ENCODE measurements at places on chromosomes 1 and 21. TPM values are rescaled to one million over a fixed set of nuclear protein-coding genes. Genes with fewer than 3 reads are reported as not detected.

DNA sequence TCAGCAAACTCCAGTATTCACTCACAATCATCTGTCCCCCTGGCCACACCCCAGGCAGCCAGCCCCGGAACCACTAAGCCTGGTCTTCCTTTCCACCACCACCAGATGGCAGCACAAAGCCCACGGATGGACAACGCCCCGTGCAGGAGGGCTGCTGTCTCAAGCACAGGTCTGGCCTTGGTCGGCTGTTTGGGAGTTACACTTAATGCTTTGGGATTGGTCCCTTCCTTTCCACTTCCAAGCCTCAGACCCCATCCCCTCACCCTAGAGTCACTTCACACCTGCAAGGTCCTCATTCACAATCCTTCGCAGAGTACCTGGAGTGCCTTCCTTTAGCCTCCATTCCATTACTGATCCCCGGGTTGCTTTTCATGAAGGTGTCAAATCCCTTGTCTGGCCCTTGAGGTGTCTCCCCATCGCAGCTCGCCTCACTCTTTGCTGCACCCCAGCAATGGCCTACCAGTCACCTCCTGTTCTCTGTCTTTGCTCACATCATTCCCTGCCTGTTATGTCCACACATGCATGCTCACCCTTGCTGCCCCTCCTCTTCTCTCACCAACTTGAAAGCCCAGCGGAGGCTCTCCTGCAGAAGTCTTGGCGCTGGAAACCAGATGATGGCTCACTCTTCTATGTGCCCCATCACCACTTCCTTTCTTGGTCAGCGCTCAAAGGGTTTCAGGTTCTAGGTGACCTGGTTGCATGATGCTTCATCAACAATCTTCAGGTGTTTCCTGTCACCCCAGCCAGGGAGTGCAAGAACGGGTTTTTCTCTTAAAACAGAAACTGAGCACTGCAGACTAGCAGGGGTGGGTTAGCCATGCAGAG lies 24.9 kb upstream of the KCNA2 start:
- peak; percentile 42 for DNase-seq

The COL6A2 gene
- polyA plus RNA-seq, result 978 TPM

The PTPN22 gene
- 0.66 TPM for polyA plus RNA-seq

The BRDT gene
- not detected for polyA plus RNA-seq

GRCh38 chr1:227397354-227397978 lies 79.2 kb upstream of the CDC42BPA start:
- DNase-seq, result no peak

DNA sequence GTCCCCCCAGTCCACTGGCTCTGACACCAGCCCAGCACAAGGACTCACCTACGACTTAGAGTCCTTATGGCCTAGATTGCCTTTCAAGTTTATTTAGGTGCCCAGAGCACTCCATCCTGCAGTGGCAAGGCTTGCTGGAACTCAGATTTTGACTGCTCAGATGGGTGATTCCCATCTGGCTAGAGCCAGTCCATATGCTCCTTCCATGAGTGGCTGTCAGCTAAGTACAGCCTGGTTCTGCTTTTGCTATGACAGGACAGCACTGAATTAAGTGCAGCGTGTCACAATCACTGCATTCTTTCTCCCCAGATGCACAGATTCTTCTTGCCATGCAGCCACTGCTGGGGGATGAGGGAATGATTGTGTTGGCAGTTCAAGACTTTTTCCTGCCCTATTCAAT lies 43.8 kb downstream of the GPR52 start:
- DNase-seq, result no peak

The DYRK3 gene
- 6.2 TPM for polyA plus RNA-seq

DNA sequence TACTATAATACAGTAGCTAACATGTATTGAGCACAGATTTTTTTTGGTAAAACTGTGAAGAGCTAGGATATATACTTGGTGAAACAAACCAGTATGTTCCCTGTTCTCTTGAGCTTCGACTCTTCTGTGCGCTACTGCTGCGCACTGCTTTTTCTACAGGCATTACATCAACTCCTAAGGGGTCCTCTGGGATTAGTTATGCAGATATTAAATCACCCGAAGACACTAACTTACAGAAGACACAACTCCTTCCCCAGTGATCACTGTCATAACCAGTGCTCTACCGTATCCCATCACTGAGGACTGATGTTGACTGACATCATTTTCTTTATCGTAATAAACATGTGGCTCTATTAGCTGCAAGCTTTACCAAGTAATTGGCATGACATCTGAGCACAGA lies 24.7 kb downstream of the LGALS8 start:
- DNase-seq, result no peak

- no peak for DNase-seq
These were observed 118.8 kb downstream of the PIK3R3 start for GRCh38 chr1:46013581-46013980.

DNA sequence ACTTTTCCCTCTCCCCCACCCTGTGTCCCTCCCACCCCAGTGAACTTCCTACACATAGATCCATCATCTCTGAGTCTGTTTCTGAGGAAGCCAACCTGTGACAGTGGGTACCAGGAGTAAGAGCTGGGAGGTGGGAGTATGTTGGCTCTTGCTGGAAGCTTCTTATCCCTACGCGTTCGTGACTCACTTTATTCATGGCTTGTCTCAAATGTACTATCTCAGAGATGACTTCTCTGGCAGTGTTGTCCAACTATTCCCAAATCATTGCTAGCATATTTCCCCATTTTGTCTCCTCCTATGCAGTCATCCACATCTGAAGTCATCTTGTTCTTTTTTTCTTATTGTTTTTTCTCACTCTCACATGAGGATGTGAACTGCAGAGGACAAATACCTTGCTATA lies 88.0 kb downstream of the HIVEP3 start:
- DNase-seq, result no peak

The MTMR11 gene
- 18.5 TPM for polyA plus RNA-seq

The SV2A gene
- 3.0 TPM for polyA plus RNA-seq

The LYPD8 gene
- polyA plus RNA-seq, result not detected

GRCh38 chr21:35868005-35868868 lies 192.1 kb downstream of the SETD4 start:
- no peak for DNase-seq

The CR1L gene
- 0.19 TPM for polyA plus RNA-seq

The NLRP3 gene
- 0.92 TPM for polyA plus RNA-seq

DNA sequence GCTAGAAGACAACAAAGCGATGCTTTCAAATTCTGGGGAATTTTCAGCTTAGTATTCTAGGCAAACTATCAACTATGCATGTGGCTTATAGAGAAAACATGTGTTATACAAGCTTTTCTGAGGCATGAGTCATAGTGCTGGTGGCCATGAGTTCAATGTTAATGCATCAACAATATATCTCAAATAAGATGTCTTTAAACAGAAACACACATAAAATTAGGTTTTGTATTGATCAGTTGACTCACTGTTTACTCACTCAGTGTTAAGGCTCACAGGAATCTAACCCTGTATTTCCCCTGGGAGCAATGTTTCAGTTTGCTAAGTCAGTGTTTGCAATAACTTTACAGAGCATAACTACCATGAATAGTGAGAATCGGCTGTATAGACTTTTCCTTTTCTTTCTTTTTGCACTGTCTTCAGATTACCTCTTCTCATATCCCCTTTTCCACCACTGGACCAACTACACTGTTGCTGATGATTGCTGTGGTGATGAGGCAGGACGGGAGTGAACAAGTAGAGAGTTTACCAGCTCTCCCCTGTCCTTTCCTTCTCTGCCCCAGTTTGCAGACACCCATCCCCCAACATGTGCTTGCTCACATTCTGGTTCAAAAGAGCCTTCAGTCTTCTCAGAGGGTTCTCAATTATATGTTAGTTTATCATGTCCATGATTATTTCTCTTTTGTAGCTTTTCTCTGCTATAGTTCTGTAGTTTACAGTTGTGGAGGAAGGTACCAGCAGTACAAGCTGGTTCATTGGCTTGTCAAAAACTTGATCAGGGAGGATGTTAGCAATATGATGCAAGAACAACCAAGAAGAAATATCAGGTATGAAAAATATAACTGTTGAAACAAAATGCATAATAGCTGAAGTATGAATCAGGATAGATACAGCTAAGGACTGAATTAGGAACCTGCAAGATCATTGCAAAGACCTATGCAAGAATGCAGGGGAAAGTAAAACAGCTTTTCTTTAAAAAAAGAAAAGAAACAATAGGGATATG lies 23.9 kb downstream of the CD2 start:
- peak; percentile 34 for DNase-seq

- DNase-seq, result no peak
These were observed 3.8 kb downstream of the NR0B2 start for GRCh38 chr1:26909951-26910342.

- peak; percentile 86 for DNase-seq
These were observed 69.2 kb downstream of the MORN1 start for GRCh38 chr1:2322065-2322571.

DNA sequence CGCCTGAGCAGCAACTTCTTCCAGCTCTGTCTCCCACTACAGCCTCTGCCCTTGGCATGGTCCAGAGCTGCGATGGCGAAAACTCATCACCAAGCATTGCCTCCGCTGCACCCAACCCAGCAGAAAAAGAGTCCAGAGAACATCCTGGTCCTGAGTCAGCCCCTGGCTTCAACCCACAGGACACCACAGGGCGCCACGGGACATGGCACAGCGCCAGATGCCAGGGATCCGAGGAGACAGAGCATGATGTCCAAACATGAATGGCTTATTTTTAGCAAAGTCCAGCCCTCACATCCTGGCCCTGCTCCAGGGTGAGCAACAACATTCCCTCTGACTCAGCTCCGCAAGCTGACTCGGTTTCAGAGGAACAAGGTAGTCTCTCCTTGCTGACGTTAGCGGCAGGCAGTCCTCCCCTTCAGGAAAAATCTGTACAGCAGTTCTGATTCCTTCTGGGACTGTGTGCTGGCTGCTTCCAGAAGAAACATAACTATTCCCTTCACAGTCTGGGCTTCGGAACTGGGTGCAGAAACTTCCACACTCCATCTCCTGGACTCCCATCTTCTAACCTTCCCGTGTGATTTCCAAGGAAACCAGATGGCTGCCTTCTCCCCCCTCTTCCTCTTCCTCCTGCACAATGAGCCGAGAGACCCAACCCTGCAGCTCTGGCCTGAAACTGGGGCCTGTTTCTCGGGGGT lies 131.3 kb downstream of the TOMM20 start:
- peak; percentile 91 for DNase-seq

GRCh38 chr1:13900583-13900982 lies 200.6 kb downstream of the PRDM2 start:
- DNase-seq, result no peak

- no peak for DNase-seq
These were observed 25.6 kb downstream of the LRRC41 start for GRCh38 chr1:46277658-46278373.

DNA sequence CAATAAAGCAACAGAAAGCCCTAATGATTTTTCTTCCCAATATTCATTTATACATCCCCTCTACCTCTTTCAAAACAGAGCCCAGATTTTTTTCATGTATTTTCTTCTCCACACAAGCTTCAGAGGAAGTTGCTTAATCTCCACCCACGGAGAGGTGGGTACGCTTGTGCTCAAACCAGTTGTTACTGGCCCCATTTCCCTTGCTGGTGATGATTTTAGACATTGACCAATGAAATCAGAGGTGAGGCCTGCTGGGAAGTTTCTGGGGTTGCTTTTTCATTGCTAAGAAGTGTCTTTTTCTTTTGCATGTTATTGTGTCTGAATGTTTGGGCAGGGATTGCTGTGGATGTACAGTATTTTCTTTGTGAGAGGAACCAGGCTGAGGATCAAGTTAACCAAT lies 448.1 kb upstream of the B3GALT2 start:
- DNase-seq, result no peak

The FLG gene
- 0.26 TPM for polyA plus RNA-seq

DNA sequence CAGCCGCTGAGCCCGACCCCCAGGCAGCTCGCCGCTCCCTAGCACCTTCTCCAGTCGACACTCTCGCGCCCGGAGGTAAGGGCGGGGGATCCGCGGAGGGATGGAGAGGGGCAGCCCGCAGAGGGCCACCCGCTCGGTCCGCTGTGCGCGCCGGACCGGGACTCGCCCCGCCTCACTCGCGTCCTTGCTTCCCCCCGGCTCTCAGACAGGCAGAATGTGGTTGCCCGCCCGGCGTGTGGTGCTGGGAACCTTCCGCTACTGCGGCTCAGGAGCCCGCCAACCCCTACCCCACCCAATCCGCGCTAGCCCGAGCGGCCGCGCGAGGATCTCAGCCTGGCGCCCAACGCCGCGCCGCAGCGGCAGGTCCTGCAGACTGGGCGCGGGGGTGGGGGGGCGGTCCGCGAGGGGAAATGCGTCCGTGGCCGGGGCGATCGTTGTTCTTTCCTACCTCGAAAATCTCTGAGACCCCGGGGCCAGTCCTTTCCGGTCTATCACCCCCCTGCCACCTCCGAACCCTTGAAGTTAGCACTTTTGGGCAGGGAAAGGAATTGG lies 404 bp downstream of the LRRC8C start:
- DNase-seq, result no peak

DNA sequence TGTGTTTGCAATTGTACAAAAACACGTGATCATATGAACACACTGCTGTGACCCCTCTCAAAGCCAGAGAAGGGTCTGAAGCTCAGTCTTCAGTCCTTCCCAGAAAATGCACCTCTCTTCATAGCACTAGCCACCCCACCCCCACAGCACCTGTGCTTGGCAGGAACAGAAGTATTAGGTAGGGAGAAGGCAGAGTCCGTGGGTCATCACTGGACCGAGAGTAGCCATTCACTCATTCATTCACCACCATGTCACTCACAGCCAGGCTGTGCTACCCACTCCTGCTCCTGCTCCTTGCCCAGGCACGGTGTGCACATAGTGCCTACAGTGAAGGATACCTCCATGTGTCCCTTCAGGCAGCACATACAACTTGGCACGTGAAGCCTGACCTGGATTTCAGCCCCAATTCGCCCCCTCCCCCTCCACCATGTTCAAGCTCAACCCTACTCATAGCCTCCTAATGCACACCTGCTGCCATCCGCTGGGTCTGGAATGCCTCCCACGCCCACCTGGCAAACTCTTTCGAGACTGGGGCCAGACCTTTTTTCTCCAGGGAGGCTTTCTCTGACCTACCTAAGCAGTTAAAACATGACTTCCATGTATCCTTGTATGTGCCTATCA lies 81.9 kb upstream of the GALNT2 start:
- DNase-seq, result no peak

GRCh38 chr1:207603777-207604176 lies 41.2 kb upstream of the CR1L start:
- DNase-seq, result no peak

The SWT1 gene
- 5.3 TPM for polyA plus RNA-seq

The MROH9 gene
- polyA plus RNA-seq, result not detected

DNA sequence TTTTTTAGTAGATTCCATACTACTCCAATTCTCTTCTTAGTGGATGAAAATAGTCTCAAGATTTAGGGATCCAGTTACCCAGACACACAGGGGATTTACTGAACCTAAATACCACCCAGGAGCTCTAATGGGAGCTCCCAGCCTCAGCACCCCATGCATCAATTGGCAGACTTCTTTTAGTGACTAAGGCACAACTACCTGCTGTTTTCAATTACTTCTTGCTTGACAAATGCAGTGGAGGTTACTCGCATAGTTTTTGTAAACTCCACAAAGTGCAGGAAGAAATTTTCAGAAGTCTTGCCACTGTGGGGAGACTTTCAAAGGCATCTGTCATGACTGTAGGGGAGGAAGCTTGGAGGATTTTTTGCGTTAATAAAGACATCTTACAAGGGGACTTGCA lies 35.5 kb upstream of the MAP10 start:
- DNase-seq, result no peak

GRCh38 chr1:181855380-181855779 lies 206.1 kb downstream of the ZNF648 start:
- DNase-seq, result no peak

The SEMA6C gene
- 49.3 TPM for polyA plus RNA-seq

GRCh38 chr1:99163671-99164070 lies 100.6 kb upstream of the PLPPR4 start:
- DNase-seq, result no peak
